ENCODE measurements at places on chromosomes 2 and 18.

DNA sequence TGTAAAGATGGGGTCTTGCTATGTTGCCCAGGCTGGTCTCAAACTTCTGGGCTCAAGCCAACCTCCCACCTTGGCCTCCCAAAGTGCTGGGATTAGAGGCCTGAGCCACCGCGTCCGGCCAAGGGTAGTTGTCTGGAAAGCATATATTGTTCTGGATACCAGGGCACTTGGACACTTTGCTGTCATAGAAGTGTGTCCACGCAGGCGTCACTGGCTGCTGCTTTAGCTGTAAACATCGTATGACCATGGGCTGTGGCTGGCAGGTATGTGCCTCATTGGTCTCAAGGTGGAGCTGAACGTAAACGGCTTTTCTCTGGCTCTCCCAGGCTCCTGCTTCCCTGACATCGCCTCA lies 3.2 kb upstream of the GPR35 start:
- no peak for DNase-seq

- DNase-seq = no peak
These were observed 257.0 kb upstream of the GYPC start for GRCh38 chr2:126399001-126399400.

DNA sequence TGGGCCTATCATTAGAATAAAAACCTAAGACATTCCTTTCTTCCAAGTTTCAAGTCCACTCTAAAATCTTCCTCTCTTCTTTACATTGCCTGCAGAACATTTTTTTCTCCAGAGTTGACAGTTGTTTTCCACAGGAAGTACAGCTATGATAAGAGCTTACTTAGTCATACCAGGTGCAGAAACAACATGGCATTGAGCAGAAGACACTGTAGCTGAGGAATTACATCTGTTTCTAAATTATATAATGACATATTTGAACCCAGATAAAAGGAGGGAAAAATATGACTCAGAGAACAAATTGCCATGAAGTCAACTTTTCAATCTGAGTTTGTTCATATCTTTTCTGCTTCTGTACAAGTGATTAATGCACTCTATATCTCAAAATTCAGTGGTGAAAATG lies 30.2 kb downstream of the CMPK2 start:
- no peak for DNase-seq

DNA sequence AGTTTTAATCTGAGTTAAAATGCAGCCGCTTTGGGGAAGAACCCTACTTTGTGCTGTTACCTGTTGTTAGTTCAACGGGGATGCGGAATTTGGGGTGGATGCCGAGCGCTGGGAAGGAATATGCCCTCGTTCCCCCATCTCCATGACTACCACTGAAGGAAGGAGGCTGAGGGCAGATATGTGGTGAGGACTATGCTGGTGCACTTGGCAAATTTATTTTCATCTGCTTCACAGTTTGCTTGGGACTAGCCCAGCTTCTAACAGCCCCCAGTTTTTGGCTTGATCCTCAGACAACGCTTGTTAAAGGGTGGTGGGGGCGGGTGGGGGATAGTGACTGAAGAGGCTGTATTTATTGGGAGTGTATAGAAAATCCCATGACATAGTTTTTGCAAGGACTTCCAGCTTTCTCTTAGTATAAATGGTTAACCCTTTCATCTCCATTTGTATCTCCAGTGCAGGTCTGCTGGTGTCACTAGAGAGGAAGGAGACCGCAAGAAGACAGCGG lies 100.8 kb downstream of the COLEC12 start:
- DNase-seq = no peak

DNA sequence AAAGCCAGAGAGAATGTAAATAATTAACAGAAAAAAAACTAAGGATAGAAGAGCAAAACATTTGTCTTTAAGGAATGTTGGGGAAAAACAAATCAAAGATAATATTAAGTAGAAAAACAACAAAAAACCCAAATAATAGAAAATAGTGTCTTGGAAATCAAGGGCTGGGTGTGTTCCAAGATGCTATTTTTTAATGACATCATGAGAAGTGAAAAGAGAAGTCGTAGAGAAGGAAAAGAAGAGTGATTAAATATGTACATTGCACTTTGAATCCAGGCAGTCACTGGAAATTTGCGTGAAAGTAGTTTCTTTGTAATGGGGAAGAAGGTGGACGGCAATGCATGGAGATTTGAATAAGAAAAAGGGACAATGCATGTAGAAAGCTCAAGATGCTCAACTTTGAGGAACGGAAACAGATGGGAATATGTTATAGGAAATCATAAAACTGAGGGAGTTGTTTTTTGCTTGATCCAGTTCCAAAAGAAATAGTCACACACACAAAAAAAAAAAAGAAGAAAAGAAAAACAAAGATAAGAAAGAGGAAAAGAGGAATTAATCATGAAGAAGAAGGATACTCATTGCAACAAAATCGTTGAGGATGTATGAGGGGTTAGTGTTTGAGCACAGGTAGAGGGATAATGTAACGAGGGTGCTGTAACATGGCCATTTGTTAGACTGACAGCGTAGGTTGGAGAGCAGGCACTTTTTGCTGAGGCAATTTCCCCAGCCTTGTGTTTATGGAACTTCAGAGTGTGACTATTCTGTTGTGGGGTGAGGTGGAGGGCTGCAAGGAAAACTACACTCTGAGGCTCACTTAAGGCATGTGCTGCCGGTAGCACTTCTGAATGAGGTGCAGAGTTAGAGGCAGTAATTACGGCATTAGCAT lies 184.1 kb downstream of the CALCRL start:
- DNase-seq = no peak

- no peak for DNase-seq
These were observed 147.1 kb upstream of the OTOS start for GRCh38 chr2:240287496-240288086.

- DNase-seq = no peak
These were observed 766.0 kb downstream of the RNF144A start for GRCh38 chr2:7683196-7683595.

DNA sequence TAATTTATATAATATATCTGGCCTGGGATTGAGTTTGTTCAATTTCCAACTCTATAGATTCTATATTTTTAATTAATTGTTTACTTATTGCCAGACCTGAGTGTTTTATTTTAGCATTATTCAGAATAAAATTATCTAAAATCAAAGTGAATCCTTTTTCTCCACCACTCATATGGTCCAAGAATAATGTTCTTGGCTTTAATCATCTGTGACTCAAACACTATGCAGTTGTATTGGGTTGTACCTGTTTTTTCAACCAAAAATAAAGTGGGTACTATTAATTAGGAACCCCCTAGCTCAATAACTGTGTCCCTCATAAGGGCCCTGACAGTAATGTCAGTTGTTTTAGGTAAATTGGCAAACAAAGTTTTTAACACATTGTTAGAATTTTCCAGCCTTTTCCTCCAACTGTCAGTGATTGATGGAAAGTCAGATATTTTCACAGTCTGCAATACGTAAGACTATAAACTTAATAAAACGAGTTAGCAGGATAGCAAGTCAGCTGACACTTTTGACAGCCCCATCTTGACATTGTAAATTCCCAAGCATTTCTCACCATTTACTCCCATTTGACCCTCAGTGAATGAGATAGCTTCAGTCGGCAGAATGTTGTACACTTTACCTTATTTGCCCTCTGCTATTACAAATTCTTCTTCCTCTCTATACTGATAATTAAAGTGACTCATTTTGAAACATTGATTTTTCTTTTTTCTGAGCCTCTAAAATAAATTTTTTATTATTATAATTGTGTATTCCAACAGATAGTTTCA lies 587.4 kb downstream of the METTL4 start:
- no peak for DNase-seq

DNA sequence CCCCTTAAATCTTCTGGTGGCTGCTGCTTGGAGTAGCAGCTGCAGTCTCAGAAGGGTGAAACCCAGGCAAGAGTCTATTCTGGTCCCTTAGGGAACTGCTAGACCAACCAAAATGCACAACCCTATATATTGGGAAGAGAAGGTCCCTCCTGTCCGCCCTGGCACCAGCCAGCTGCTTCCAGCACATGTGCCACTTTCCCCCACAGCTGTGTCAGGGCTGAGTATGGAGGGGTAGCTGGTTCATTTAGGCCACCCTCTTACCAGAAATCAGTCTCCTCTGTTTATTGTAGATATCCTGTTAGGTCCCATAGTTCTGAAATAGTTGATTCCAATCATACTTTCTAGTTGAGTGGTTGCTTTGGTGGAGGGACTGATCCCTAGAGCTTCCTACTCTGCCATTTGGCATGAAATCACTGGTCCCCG lies 68.9 kb downstream of the BIRC6 start:
- DNase-seq = no peak

- no peak for DNase-seq
These were observed 8.4 kb upstream of the LIMS2 start for GRCh38 chr2:127683757-127684156.

GRCh38 chr2:188765522-188766470 lies 208.4 kb upstream of the COL3A1 start:
- no peak for DNase-seq

DNA sequence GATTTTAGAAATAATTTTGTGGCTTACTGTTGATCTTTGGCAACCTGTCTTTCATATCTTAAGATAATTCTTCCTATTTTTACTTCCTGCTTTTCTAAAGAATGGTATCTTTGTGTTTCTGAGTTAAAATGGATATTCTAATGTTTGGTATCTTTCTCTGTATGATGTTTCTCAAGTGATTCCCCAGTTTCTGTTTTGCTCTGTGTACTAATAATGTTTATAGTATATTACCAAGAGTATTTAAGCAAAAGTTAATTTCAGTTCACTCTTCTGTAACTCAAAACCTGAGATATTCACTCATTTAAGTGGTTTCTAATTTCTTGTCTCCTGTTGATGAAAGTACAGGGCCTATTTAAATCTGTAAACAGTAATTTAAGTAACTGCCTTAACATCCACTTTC lies 58.3 kb downstream of the CCDC150 start:
- DNase-seq = no peak

DNA sequence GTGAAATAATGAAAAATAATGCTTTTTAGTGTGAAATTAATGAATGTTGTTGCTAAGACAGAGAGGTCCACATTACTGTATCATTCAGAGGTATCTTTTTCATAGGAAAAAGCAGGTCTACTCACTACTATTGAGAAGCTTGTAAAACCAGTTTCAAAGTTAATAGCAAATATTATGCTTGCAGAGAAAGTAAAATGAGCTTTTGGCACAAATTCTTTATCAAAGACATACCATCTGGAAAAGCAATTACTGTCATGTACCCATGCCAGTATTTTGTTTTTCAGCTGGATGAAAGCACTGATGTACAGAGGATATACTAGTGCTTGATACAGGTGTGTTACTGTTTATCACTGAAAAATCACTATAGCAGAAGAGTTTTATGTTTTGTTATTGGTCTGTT lies 77.5 kb downstream of the NCOA1 start:
- DNase-seq = no peak

- DNase-seq = no peak
These were observed 41.4 kb downstream of the THUMPD2 start for GRCh38 chr2:39737661-39738060.

DNA sequence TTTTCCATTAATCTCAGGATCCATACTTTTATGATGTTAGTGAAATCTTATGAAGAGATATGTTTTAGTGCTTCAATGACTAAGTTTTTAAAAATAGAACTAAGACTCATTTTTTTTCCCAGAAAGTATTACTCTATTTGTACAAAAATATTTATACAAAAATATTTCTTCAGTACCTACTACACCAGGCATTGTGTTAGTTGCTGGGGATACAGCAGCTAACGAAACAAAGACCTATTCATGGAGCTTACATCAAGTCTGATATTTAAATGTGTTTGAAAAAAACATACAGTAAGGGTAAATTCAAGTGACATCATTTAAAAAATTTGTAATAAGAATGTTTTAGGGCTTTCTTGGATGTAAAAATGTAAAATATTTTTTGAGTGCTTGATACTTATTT lies 11.6 kb downstream of the VAPA start:
- DNase-seq = no peak

DNA sequence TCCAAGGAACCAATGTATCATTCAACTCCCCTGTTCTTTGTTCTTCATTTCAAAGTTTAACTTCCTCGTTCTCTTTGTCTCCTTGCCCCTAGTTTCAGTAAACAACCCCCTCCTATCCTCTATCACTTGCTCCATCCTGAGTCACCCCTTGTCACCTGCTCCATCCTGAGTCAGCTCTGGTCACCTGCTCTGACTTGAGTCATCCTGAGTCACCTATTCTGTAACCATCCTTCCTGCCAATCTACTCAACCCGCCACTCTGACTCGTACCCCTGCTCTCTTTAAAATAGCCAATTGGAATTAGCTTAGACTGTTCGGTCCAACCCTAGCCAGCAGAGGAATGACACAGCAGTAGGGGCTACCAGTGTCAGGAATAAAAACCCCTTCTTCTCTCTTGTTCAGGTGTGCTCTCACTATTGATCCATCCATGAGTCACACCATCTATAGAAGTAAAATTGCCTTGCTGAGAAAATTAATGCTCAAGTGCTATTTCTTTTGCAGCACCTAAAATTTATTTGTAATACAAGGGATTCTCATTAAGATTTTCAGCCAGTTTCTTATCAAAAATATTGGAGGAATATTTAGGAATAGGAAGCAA lies 326.8 kb downstream of the AKAIN1 start:
- no peak for DNase-seq

GRCh38 chr2:18119883-18120282 lies 241.4 kb downstream of the KCNS3 start:
- no peak for DNase-seq

GRCh38 chr2:127173057-127173456 lies 47.0 kb downstream of the CYP27C1 start:
- DNase-seq = no peak

GRCh38 chr2:45851576-45852304 lies 200.3 kb downstream of the PRKCE start:
- no peak for DNase-seq

GRCh38 chr2:28583899-28584553 lies 88.2 kb downstream of the PLB1 start:
- DNase-seq = peak; percentile 84

DNA sequence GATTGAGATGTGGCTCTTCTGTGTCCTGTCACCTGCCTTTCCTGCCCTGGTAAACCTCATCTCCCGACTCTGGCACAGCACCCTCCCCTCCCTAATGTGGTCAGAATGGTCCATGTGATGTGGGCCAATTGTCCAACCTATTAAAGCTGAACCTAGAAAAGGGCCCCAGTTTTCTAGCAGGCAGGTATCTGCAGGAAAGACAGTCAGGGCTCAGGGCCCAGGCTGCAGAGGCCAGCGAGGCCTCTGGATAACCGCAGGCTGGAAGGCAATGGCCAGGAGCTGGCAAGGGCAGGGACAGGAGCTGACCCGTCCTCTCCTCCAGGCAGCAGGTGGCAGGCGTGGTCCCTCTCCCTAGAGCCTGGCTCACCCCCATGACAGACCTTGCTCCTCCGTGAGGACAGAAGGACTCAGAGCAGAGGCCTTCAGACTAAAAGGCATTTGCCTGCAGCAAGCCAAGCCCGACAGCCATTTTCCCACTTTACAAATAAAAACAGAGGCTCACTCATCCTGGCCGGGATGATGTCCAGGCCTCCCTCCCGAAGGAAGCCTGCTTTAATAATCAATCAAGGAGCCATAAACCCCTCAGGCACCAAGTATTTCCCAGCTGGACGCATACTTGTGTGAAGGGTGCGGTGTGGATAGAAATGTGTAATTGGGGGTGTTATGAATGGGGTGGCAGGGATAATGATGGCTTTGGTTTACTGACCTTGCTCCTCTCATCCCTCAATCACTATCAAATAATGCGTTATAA lies 107.1 kb downstream of the TWIST2 start:
- DNase-seq = no peak

GRCh38 chr2:150126839-150127238 lies 360.6 kb downstream of the RND3 start:
- DNase-seq = no peak

GRCh38 chr18:36889742-36890141 lies 60.8 kb downstream of the KIAA1328 start:
- no peak for DNase-seq
